SHP77 (cell line): ENCODE measurements at places on chromosomes 13 and 19.

- DNase-seq: no peak
These were observed 1.3 kb upstream of the SPACA6 start for GRCh38 chr19:51691584-51692428.

GRCh38 chr13:84741253-84741652 lies 859.0 kb upstream of the SLITRK1 start:
- DNase-seq: no peak

GRCh38 chr13:84812078-84812477 lies 929.8 kb upstream of the SLITRK1 start:
- no peak for DNase-seq

DNA sequence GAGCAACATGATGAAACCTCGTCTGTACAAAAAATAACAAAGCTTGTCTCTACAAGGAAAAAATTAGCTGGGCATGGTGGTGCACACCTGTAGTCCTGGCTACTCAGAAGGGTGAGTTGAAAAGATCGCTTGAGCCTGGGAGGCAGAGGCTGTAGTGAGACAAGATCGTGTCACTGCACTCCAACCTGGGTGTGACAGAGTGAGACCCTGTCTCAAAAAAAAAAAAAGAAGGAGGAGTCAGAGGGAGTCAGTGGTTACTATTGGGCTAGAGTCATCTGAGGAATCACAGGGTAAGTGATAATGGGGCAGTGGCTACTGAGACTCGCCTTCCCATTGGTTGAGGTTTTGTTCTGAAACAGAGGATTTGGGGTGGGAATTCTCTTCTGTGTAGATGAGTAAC lies 1.9 kb upstream of the GPI start:
- DNase-seq: no peak

GRCh38 chr13:34408640-34409039 lies 533.4 kb upstream of the NBEA start:
- no peak for DNase-seq

GRCh38 chr13:41649659-41650058 lies 192.3 kb downstream of the RGCC start:
- no peak for DNase-seq

DNA sequence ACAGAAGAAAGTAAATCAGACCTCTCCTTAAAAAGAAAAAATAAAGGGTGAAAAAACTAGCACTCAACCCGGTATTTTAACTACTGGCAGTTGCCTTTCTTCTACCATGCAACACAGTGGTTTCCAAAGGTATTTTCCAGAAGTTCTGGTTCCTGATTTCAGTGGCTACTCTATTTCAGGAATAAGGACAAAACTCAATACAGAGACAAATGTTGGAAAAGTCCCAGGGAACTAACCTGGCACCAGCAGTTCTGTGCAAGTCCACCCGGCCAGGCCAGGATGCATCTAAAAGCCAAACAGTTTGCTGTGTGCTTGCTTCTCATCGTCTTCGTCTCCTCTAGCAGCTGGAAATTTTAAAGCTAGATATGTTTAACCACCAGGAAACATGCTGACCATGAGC lies 52.5 kb downstream of the FOXO1 start:
- no peak for DNase-seq

DNA sequence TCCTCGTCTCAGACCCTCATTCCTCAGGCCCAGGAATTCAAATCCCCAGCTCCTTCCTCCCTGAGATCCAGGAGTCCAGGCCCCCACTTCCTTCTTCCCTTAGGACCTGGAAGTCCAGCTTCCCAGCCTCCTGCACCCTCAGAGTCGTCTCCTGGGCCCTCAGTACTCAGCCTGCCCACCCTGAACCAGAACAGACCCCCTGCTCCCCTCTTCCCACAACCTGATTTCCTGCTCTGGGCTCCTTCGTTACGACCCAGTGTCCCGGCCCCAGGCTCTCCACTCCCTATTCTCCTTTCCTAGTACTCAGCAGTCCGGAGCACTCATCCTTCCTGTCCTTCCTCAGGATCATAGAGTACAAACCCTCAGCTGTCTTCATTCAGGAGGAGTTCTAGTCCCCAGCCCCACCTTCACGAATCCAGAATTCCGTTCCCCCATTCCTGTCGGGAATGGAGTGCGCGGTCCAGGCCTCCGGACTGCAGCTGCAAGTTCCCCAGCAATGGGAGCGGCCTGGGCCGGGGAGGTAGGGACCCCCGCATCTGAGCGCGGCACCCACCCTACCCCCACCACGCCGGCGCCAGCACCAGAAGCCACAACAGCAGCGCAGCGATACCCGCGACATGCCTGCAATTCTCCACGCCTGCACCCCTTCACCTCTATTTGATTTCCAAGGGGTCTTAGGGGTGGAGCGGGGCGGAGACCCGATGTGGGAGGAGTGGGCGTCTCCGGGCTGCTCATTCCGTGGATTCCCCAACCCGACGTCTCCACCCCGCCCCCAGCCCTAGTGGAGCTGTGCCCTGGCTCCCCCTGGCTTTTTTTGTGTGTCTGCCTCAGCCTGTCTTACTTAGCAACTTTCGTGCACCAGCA lies 12.7 kb downstream of the EGLN2 start:
- DNase-seq: no peak

DNA sequence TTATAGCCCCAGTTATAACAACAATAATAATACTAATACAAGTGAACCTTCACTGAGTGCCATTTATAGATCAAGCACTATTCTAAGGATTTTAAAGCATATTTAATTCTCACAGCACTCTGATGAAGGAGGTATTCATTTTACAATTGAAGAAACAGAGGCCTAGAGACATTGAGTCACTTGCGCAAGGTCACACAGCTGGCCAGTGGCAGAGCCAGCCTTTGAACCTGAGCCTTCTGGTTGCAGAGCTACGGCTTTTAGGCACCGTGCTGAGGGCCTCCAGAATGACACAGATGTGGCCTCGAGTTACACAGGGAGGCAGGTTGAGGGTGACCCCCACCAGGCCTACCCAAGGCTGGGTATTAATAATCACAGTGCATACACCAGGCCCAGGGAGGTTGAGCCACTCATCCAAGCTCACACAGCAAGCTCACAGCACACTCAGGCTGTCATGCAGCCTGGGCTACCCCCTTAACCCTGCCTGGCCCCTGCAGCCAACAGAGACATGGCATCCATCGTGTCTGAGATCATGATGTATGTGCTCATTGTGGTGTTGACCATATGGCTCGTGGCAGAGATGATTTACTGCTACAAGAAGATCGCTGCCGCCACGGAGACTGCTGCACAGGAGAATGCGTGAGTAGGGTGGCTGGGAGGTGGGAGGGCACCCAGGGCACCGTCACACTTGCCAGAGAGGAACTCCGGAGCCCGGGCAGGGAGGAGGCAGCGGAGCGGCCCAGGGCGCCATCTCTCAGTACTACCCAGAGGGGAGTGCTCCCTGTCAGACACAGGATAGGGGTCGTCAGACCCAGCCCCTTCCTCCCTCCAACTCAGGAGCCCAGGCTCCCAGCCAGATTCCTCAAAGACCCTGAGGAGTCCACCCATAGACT lies 2.7 kb upstream of the HPN start:
- DNase-seq: peak; percentile 26

- DNase-seq: no peak
These were observed 75.9 kb downstream of the STK24 start for GRCh38 chr13:98500963-98501421.

DNA sequence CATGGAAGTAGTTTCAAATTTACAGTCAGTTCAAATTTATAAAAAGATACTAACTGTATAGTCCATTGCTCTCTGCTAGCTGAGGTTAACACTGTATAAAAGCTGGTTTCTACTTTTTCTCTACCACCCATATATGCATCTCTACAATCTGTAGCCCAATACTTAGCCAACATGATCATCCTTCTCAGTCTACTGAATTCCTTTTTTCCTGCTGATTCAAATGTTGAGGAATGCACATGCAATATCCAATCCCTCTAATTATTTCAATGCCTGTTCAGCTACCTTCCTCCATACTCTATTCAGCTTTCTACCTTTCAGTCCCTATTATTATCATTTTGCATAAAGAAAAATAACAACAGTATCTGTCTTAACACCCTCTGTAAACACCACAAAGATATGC lies 15.6 kb downstream of the KPNA3 start:
- no peak for DNase-seq

DNA sequence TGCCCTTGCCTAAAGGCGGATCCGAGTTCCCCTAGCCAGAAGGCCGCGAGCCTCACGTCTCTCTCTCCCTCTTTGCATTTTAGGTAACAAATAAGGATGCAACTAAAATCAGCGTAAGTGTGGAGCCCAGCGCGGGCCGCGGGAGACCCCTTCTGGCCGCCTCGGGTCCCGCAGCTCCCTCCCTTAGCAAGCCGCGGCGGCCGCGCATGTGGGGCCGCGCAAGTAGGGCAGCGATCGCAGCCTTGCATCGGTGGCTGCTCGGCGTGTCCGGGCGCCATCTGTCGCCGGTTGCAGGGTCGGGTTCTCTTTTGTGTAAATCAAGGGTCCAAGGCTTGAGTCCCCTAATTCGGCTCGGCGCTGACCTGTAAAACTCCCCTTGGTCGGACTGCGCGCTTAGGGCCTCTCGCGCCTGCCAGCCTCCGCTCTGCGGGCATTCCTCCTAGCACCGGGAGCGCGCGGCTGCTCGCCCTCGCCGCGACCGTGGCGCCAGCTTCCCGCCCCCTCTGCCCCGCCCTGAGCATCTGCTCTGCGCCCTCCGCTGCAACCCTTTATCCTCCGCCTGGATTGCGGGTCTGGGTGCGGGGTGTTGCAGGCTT lies 2.7 kb downstream of the VSTM2B start:
- DNase-seq: peak; percentile 35
